ENCODE measurements at places on chromosomes 2 and 18.

- peak; percentile 17 for DNase-seq
Measured at GRCh38 chr18:45384137-45384961, 230.9 kb upstream of the SLC14A2 start.

GRCh38 chr2:194696690-194697089, 960.3 kb upstream of the SLC39A10 start:
- peak; percentile 25 for DNase-seq

DNA sequence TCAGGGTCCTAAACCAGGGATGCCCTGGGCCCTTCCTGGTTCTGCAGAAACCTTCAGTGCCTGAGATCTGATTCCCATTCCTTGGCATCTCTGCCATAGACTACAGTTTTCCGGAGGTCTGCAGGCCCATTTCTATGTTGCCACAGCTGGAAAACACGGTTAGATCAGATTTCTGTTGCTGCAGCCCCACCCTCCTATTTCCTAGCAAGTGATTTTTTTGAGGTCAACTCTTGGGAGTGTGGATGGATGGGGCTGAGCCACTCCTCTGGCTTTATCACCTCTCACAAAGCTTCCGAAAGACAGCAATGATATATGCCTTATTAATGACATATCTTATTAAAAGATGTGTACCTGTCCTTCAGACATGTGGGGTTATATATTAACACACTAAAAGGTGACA, 56.3 kb downstream of the ZAP70 start:
- no peak for DNase-seq

DNA sequence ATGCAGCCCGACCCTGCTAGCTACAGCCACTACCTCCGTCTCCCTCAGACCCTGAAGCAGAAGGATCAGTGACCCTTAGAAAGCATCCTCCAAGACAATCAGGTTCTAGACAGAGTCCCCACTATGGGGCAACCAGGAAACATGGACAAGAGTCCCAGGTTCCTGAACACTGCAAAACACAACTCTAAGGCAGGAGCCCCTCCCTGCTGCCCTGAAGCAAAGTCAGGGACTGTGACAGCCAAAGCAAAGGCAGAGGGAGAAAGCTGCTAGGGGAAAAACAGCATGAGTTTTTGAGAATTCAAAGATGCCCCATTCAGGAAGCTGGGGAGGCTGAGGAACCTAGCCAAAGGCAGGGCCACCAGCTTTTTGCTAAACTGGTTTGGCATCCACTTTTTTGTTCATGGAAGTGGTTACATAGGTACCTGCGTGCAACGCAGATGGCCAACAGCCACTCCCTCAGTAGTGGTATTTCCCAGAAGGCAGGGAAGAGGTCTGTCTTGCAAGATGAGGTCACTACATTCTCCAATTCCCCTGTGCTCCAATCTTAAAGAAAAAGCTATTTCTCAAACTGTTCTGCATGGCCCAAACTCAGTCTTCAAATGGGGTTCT, 33.2 kb downstream of the MYO5B start:
- DNase-seq = peak; percentile 7

DNA sequence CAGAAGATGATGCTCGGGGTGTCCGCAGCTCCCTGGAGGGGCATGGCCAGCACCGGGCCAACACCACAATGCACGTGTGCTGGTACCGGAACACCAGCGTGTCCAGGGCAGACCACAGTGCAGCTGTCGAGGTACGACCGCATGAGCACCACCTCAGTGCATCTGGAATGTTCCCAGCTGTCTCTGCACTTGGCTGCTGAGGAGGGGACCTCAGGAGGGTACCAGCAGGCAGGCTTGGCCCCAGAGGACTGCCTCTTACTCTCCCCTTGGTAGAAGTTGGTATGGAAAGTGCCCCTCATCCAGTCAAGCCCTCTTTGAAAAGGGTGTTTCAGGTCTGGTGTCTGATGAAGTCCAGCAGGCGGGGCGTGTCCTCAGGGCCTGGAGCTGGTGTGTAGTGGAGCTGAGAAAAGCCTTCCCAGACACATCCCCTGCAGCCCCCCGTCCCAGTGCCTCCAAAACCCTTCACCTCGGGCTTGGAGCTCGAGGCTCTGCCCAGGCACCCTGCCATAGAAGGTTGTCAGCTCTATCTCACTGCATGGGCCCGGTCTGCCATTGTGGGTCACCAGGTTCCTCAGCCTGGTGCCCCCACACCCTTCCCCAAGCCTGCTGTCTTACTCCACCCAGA, 16.7 kb downstream of the STK25 start:
- no peak for DNase-seq
